ENCODE measurements at places on chromosomes 11 and 22.
A peak's percentile ranks its signal among the peaks of the same experiment; 100 is the strongest.

DNA sequence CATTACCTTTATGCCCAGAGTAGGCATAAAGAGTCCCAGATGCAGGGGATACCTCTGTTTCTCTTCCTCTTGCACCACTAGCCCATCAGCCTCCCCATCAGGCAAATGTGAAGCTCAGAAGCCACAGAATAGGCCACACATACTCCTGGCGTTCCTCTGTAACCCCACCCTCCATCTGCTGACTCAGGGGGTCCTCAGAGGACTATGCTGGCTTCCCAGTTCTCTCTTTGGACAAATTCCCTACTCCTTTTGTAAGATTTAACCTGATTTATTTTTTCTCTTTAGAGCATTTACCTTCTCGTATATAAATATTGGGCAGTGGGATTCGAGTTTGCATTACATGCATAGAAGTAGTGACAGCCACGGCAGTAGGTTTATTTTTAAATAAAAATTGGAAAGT, 262.3 kb upstream of the CADM1 start:
- DNase-seq = no peak

DNA sequence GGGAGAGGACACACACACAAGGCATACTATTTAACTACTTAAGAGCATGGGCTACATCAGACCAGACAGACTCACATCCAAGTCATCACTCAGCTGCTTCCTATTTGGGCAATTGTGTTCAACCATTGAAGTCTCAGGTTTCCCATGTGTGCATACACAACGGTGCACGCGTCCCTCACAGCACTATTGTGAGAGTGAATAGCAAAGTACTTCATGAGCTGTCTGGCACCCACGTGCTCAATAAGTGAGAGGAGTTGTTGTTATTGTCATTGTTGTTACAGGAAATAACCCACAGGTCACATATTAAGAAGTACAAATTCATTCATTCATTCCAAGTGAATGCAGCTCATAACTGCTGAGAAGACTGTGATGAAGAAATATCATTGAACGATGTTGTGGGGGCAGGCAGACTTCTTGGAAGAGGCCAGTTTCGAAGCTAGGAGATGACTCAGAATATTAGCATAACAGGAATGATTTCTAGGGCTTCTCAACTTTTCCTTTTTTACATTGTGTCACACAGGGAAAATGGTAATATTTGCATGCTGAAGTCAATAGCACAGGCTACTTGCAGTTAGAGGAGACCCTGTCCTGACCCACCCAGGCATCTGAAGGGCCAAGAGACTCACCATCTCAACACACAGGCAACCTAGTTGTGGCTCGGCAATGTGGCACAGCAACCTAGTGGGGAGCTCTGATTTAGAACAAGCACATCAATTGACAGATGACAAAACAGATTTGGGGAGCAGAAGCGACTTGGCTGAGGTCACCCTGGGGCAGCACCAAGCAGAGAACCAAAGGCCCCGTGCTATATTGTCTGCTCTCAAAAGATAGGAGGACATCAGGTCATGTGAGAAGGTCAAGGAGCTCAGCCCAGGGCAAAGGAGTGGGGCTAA, 606.0 kb downstream of the BUD13 start:
- DNase-seq = no peak

- no peak for DNase-seq
Observed at GRCh38 chr22:50734343-50734771, 3.6 kb upstream of the ACR start.

GRCh38 chr11:112971195-112971594, 10.0 kb downstream of the NCAM1 start:
- no peak for DNase-seq

DNA sequence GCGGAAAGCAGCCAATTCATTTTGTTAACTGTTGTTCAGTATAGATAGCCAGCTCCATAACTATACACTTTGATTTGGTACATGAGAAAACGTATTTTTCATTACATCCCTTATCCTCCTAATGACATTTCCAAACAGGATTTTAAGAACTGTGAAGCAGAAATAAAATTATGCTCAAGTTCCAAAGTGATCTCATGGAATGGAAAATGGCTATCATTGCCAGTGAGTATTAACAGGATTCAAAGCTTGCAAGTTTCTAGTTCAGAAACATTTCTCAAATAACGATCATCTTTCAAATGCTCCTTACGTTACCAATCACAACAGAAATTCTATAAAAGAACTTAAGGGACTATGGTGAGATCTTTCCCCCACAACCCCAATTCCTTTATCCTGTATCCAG, 53.7 kb downstream of the CADM1 start:
- DNase-seq = no peak

- peak; percentile 34 for DNase-seq
Observed at GRCh38 chr22:48581796-48582469, 1245.7 kb downstream of the BRD1 start.

DNA sequence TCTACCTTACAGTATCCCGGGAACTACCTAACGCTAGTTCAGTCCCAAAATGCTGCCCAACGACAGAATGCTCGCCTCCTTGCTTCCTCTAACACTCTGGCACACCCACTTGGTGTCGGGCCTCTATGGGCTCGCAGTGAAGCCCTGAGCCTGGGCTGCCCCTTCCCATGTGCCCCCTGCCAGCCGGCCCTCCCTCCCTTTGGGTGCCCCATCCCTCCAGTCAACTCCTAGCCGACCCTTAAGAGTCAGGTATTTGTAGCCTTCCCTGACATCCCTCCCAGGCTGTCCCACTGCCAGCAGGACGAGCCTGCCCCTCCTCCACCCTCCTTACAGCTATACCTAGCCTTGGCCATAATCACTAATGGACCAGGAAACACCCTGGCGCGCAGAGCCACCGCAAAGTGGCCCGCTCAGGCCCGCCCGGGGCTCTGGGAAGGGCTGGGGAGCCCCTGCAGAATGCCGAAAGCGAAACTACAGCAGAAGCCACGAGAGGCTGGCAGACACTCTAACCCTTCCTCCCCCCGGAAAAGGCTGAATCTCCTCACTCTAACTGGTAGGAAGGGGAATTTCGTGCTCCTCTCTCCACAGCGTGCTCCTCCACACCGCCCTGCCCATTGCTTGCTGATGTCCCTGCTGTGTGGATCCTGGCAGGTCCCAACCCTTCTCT, 8.2 kb downstream of the CBX7 start:
- DNase-seq = no peak

GRCh38 chr11:109606256-109606655, 184.3 kb downstream of the C11orf87 start:
- DNase-seq = no peak

DNA sequence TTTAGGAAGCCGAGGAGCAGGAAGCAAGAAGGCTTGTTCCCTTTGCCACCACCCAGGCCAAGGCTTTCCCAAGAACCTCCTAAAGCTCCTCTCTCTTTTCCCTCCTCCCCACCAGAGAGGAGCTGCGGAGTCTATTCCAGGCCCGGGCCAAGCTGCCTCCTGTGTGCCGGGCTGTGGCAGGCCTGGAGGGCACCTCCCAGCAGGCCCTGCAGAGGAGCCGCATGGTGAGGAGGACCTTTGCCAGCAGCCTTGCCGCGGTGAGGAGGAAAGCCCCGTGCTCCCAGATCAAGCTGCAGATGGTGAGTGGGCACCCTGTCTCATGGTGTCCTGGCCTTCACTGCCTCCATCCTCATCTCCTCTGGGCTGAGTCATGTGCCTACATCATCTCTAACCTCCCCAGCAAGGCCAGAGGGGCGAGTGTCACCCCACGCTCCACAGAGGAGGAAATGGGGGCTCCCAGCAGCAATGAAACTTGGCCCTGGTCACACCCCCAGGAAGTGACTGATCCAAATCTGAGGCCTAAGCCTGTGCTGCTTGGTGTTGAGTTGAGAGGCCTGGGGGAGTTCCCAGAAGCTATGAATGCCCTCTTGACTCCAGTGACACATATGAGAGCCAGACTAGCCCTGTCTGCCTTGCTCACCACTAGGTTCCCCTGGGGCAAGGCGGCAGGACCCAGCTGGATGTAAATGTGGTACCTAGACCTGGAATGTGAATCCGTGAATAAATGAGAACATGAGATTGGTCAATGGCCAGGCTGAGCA, 104.2 kb downstream of the MYO18B start:
- DNase-seq = no peak

- DNase-seq = no peak
Observed at GRCh38 chr11:94678236-94678635, 89.9 kb upstream of the AMOTL1 start.

DNA sequence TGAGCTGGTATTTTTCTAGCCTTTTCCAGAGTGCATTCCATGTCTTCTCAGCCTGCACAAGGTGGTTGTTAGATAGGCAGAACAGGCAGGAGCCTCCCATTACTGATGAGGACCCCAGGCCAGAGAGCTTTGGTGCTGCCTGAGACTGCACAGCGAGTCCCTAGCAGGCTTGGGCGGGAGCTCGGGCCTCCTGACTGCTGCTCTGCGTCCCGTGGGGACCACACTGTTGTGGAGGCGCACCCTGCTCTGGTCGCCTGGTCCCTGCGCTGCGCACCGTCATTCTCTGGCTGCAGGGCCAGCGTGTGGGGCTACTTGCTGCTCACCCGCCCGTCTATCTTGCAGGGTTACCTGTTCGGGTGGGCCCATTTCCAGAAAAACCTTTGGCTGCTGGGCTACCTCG, 8.5 kb downstream of the TPCN2 start:
- no peak for DNase-seq

- no peak for DNase-seq
Observed at GRCh38 chr11:121936781-121937447, 179.1 kb downstream of the BLID start.

DNA sequence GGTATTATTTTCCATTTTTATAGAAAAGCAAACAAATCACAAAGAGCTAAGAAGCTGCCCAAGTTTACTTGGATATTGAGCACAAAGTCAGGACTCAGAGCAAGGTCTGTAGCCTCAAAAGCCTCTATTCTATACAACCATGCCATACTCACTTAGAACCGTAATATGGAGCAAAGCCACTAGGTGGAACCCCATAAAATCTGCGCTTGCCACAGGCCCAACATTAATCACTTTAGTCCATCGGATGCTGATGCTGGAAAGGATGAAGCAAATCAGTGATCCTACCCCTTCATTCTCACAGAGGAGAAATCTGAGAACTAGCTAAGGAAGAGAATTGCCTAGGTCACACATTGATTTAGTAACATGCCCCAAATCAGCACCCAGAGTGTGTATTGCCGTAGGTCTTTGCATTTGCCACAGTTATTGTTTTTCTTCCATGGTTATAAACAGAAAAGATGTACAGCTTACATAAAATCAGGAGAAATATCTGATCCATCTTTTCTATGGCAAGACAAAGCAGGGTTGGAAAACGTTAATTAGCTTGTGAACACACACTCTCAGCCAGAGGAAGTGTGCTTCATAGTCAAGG, 56.7 kb upstream of the RAB38 start:
- peak; percentile 5 for DNase-seq

DNA sequence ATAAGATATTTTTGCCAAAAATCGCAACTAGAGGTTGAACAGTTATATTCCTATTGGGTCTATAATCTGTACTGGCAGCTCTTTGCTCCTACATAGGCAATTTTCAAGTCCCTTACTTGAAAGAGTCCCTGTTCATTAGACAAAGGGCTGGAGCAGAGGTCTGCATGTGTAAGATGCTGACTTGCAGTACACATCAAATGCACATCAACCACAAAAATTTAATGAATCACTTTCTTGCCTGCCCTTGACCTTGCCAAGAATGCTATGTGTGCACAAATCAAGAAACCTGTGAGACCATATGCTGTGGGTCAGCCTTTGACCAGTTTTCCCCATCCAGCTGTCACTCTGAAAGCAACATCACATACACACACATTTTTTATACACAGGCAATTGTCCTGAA, 661.5 kb downstream of the LRRC4C start:
- no peak for DNase-seq

DNA sequence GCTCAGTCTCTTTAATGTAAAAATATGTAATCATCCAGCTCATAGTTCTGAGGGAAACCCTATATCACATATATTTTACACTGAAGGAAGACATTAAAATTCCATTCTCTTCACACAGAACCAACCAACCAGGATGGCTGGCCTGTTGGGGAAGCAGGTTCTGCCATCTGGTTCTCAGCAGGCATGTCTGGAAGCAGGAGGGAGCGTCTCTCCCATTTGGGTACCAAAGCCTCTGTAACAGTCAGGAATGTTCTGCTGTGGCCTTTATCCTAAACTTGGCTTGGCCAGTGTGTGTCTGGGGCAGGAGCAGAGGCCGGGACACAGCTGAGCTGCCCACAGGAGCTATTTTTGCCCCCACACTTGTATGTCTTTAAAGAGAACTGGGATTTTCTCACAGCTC, 29.2 kb downstream of the SGSM3 start:
- no peak for DNase-seq

DNA sequence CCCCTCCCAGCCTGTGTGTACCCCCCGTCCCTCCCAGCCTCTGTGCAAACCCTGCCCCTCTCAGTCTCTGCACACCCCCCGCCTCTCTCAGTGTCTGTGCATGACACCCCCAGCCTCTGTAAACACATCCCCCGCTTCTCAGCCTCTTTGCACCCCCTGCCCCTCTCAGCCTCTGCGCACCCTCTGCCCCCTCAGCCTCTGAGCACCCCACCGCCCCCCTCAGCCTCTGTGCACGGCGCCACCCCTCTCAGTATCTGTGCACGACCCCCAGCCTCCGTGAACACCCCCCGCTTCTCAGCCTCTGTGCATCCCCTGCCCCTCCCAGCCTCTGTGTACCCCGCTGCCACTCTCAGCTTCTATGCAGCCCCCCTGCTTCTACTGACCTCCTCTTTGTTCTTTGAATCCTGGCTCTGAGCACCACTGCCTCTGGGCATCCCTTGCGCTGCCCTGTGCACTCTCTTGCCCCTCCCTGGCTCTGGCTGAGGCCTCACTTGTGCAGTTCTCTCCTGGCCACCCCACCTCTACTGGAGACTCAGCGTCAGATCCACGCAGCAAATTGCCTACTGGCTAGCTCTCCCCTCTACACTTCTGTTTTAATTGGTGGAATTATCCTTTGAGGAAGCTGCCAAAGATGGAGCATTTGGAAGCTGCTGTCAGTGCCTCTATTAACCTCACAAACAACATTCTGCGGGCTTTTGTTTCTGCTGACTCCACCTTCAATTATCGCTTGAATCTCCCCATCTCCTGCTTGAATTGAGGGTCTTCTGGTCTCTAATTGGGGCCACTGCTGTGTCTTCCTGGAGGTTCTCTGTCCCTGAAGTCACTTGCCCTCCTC, 838.6 kb downstream of the TBC1D22A start:
- no peak for DNase-seq

DNA sequence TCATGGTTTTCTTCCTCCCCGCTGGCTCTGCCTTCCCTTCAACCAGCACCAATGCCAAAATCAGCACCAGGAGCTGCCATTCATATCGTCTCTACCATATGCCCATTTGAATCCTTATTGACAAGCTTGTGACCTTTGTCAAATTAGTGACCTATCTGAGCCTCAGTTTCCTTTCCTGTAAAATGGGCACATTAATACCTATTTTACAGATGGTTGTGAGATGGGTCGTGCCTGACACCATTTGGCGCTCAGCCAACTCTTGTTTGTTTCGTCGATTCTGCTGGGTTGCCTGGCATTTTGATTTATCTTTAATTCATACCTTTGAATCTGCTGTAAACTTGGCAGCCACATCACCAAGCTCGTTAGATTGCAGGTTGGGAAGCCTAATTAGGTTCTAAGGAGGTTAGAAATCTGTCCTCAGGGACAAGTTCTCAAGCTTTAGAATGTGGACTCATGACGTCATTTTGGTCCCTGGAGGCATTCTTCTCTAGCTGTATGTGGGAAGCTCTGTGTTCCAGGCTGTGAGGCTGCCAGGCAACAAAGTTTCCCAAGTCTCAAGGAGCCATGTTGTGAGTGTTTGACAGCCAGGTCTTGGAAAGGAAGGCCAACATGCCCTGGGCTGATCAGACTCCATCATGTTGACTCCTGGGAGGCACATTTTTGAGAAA, 61.0 kb downstream of the RPS6KA4 start:
- DNase-seq = no peak

All from nephron progenitor cell (in vitro differentiated cells).